Activated effector memory CD4-positive, alpha-beta T cell treated with anti-CD3 and anti-CD28 coated beads, Interleukin-2, amount 50 U/mL, for 16 hours (primary cell): ENCODE measurements at places on chromosomes 6 and 20.
A peak's percentile ranks its signal among the peaks of the same experiment; 100 is the strongest.

- DNase-seq, result no peak
Observed at GRCh38 chr20:56779452-56780143, 150.5 kb downstream of the TFAP2C start.

DNA sequence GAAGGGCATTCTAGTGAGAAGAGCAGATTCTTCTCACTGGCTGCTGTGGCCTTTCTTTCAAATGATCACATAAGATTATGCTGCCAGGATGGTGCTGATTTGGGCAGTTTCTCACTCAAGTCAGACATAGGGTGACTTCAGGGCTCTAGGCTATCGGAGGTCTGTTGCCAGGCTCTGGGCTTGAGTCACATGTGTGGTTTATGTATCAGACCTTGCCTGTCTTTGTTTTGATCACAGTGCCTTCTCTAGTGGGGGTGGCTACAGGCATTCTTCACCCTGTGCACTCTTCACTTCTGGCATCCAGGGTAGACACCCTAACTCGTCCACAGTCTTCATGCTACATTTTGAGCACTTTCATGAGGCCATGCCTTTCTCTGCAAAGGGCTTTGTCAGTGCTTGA is 823.7 kb upstream of the MAN1A1 start:
- DNase-seq, result no peak

DNA sequence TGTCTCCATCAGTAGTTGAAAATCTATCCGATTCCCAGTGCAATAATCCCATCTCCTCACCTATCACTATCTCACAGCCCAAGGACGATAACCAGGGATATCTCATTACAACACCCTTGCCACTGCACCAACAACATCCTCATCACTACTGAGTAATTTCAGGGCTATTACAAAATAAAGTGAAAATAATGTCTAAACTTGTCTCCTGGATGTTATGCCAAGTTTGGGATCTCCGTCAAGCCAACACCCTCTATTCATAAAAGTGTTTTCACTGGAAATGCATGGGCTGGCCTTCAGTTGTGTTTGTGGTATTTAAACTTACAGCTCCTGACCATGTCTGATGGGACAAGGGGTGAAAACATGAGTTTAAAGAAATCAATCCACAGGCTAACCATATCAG is 42.0 kb upstream of the STMND1 start:
- DNase-seq, result no peak

DNA sequence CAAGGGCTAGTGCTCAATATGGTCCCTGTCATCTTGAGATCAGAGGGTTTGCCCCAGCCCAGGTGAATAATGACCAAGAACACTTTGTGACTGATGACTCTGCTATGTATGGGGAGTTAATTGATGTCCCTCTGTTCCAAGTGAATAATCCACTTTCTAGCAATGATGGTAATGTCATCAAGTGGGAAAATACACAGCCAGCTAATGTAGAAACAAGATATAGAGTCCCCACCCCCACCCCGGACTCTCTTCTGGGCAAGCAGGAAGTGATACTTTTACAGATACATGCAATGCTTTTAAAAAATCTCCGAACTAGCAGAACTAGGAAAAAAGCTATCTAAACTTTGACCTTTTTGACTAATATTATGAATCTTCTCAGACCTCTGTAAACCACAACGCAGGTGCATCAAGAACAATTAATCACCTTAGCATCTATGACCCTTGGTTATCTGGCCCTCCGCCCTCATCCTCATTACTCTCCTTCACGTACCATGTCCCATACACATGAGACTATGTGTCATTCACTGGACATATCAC is 30.5 kb downstream of the CNR1 start:
- DNase-seq, result no peak

- no peak for DNase-seq
Observed at GRCh38 chr6:3654436-3654835, 97.1 kb downstream of the PXDC1 start.

GRCh38 chr6:96468681-96469224 is 52.9 kb upstream of the UFL1 start:
- no peak for DNase-seq

DNA sequence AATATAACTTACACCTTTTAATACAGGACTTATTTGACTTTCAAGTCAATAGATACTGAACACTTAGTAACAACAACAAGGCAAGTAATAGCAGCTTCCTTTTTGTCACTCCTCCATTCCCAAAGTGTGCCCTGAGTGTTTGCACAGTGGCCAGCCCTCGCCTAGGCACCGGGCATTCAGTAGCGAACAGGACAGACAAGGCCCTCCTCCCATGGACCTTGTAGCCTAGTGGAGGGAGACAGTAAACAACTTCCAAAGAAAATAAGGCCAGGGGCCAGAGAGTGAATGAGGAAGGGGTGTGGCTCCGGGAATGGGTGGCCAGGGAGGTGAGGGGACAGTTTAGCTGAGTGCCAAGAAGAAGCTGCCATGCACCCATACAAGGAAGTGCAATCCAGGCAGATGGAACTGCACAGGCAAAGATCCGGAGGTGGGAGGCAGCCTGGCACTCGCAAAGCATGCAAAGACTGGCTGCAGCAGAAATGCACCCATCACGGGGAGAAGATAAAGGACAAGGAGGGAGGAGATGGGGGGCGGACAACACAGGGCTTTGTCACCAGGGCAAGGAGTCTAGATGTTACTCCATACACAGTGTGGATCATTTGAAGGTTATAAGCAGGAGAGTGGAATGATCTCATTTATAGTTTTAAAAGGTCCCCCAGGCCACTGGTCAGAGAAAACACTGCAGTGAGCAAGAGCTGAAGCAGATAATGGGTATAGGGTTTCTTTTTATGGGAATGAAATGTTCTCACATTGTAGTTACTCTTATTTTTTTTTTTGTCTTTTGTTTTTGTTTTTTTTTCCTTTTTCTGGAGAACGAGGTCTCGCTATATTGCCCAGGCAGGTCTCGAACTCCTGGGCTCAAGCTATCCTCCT is 32.2 kb downstream of the ATP9A start:
- DNase-seq, result no peak

- DNase-seq, result no peak
Observed at GRCh38 chr6:20274137-20274536, 61.9 kb upstream of the MBOAT1 start.

GRCh38 chr6:159440911-159441703 is 251.9 kb downstream of the SOD2 start:
- DNase-seq, result no peak

DNA sequence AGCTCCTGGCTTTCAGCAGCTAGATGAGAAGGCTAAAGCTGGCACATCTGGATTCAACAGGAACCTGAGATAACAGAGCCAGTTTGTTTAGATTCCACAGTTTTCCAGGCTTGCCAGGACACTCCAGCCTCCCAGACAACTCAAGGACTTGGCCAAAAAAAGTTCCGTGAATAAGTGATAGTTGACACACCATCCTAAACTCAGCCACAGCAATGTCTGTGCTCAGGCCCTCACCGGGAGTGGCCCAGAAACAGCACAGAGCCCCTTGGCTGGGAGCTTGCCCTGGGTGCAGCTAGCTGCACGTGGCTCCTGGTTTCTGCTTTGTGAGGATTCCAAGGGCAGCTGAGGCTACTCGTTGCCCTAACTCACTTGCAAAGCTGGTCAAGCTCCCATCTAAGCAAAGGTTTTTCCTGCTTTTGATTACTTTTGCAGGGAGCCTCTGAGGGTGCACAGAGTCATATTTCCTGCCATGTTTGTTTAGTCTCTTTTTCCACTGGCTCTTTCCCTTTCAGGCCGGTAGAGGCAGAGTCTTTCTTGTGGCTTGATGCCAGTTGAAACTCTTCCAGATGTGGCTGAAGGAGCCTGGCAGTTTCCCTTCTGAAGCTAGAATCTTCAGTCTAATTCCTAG is 118.3 kb upstream of the ECI2 start:
- no peak for DNase-seq

DNA sequence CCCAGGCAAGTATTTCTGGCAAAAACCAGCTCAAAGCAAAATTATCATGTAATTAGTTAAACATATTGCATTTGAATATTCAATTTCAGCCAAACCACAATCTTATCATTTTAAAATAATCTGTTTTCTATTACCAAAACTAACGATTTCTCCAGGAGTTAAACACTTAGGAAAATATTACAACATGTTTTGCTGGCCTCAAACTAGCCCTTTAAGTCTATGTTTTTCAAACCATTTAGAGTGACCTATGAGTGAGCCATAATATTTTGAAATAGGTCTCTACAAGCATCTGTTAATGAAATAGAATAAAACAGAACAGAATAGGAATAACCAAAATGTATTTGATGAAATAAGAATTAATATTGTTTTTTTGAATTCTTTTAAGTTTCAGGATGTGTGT is 370.9 kb downstream of the COL12A1 start:
- no peak for DNase-seq

- DNase-seq, result peak; percentile 75
Observed at GRCh38 chr6:45378334-45378926, 696 bp upstream of the SUPT3H start.

GRCh38 chr6:118263921-118264486 is 284.1 kb upstream of the PLN start:
- DNase-seq, result no peak

- no peak for DNase-seq
Observed at GRCh38 chr6:63236398-63236817, 25.1 kb downstream of the FKBP1C start.

DNA sequence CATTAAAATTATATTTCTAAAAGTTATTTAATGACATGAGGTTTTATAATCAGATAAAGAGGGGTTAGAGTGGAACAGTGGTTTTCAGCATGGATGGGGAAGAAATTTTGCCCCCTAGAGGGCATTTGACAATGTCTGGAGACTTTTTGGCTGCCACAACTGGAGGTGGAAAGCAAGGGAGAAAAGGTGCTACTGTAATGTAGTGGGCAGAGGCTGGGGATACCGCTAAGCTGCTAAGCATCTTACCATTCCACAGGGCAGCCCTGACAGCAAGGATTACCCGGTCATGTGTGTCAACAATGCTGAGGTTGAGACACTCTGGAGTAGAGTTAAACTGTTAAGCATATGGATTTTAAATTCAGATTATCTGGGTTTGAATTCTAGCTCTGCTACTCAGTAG is 52.9 kb upstream of the FABP7 start:
- DNase-seq, result no peak

DNA sequence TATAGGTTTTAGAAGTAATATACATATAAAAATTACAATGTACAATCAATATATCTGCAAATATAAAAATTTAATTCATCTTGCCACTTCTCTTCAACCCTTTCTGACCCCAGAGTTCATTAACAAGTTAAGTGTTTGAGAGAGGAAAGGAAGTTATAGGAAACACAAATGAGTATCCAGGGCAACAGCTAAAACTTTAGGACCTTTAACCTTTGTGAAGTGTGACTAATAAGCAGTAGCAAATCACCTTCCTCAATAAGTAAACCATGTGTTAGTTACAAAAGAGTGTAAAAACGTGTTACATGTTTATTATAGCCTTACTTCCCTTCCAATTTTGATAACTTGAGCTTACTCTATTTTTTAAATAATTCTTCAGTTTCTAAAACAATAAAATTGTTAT is 73.4 kb upstream of the SIM1 start:
- no peak for DNase-seq

DNA sequence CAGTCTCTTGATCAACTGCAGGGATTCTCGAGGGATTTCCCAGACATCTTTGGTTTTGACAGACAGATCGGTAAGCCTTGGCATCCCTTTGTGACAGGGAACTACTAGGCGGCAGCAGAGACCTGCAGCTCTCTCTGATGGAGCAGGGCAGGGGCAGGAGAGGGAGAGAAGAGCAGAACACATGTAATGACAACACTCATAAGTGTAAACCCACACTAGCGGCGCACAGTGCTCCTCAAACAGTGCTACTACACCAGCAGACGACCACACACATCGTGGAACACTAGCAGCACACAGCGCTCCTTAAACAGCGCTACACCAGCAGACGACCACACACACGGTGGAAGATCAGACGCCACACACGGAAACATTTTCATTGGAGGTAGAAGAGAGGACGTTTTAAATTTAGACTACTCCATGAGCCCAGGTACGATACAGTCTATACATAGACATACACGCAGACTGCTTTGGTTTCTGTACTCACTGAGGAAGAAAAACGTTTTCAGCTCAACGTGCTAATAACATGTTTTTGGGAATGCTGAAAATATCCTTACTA is 94.5 kb upstream of the TRAF3IP2 start:
- DNase-seq, result no peak
